ENCODE measurements at places on chromosomes 1 and 21.
A peak's percentile ranks its signal among the peaks of the same experiment; 100 is the strongest.

- no peak for DNase-seq
These were observed 360.5 kb downstream of the HLX start for GRCh38 chr1:221239792-221240191.

- DNase-seq, result no peak
These were observed 164.8 kb downstream of the PATJ start for GRCh38 chr1:61907102-61907501.

DNA sequence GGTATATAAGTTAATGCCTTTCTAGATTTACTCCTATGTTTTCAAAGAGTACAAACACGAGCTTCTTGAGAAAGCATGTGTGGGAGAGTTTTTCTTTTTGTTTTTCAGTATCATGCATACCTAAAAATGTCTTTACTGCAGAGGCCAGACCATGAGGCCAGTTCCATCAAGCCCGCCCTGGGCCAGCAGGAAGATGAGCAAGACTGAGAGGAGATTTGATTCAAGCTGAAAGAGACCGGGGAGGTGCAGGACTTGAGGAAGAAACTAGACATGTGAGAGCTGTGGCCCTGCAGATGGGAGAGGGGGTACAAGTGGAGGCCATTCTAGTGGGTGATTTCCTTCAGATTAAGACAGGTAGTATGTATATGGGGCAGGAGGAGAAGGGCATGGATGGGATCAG lies 33.4 kb upstream of the NTPCR start:
- DNase-seq, result no peak

DNA sequence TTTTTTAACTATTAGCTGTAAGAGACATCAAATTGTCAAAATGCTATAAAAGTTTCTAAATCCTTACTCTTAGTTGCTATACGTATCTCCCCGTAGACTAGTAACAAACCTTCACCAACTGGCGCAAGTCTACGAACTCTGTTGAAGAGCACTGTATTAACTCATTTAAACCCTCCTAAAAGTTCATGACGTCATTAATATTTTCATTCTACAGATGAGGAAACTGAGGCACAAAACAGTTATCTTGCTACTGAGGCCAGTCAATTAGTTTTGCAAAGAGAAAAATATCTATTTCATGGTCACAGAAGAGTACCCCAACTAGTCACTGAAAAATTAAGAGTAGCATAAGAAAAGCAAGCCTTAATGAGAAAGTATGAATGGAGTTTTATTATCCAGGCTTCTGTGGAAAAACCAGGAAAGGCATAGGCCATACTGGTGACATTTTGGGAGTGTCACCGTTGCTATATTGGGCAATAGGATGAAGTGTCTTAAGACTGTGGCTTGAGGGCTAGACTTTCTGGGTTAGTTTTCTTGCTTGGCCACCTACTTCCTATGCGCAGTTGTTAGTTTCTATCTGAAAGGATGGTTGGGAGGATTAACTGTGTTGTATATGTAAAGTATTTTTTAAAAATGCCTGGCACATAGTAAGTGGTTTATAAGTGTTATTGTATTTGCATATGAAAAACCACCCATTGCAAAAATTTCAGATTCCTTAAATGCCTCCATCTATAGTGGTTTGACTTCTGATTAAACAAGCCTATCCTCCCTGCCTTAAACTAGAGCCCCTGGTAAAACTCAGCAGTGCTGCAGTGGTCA lies 52.4 kb upstream of the SYT14 start:
- no peak for DNase-seq

GRCh38 chr1:114345930-114346479 lies 165.0 kb downstream of the TRIM33 start:
- DNase-seq, result peak; percentile 64

GRCh38 chr1:23362218-23362713 lies 7.4 kb downstream of the ZNF436 start:
- peak; percentile 51 for DNase-seq

GRCh38 chr1:185441605-185442004 lies 124.6 kb upstream of the IVNS1ABP start:
- no peak for DNase-seq

Data from activated CD8-positive, alpha-beta memory T cell treated with anti-CD3 and anti-CD28 coated beads for 24 hours (primary cell).